IMR-90 (cell line): ENCODE measurements at places on chromosomes 7 and 10. TPM values are rescaled to one million over a fixed set of nuclear protein-coding genes. Genes with fewer than 3 reads are reported as not detected.

DNA sequence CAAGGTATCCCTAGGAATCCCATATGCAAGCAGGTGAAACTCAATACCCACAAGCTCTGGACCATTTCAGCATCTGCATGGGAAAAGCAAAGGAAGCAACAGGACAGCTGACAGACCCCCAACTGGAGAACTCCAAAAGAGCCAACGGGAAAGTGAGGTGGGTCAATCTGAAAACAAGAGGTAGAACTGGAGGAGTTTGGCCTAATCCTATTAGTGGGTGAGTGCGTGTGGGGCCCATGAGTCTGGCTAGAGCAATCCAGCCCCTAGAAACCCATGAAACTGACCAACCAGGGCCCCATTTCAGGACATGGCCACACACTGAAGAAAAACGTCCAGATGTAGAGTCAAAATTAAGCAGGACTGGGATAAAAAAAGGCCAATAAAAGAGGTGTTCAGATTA, 26.6 kb upstream of the WNT8B start:
- no peak for DNase-seq

GRCh38 chr7:75985009-75985517, 9.3 kb downstream of the TMEM120A start:
- no peak for DNase-seq

- no peak for DNase-seq
Measured at GRCh38 chr7:2864204-2864985, 20.3 kb upstream of the GNA12 start.

OGDHL gene
- under 0.01 and 0.18 TPM in 2 replicates for total RNA-seq

GRCh38 chr7:131110297-131111080, 217.2 kb upstream of the MKLN1 start:
- peak; percentile 34 for DNase-seq

GRCh38 chr7:7564323-7564780, 2.3 kb upstream of the MIOS start:
- DNase-seq = peak; percentile 76

ZNF736 gene
- 8.1 and 10.6 TPM in 2 replicates for total RNA-seq

SUGCT gene
- total RNA-seq = 5.9 and 7.5 TPM in 2 replicates

OR2A42 gene
- total RNA-seq = not detected in 2 replicates

DNA sequence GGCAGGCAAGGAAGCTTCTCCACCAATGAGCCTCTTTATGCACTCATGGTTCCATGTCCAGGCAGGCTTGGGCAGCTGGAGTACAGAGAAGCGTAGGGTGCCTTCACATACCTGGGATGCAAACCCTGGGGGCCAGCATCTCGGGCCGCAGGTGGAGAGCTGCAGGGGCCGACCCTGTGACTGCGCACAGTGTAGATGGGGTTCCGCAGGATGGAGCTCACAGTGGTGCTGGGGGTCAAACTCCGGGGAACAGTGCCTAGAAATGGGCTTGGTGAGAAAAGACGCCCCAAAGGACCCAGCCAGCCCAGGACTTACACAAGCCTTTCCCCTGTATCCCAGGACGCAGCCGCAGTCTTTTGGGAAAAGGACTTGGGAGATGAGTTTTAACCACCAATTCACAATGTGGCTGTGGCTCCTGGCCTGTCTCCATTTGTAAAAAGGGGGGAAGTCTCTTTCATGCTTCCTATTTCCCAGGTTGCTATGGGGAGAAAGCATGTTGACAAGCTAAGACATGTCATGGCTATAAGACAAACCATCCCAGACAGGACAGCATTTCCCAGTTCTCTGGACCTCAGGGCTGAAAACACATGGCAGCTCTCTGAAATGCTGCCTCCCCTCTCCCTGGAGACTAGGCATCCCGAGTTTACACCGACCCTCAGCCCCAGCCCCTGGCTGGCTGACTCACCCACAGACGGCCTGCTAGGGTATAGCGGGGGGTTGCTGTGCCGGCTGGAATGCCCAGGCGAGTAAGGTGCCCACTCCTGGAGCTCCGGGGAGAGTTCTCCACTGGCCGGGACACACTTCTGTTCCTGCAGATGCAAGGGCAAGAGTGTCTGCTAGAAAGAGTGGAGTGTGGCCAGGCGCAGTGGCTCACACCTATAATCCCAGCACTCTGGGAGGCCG, 107.1 kb downstream of the DLG5 start:
- DNase-seq = no peak

PVRIG gene
- total RNA-seq = not detected in 2 replicates

DNA sequence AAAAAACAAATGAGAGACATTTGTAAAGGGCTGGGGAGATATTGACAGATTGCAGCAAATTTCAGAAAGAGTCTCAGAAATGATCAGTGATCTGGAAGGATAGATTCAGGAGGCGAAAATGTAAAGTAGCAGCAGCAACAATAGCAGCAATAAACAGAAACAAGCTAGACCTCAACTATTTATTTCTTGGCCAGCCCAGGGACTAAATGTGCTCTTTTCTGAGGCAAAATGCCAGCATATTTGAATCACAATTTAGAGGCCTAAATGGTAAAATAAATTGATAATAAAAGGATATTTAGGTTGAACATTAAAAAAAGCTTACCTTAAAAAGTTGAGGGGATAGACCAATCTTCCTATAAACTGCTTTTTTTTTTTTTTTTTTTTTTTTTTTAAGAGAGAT, 134.6 kb upstream of the ITGB1 start:
- no peak for DNase-seq

- no peak for DNase-seq
Measured at GRCh38 chr10:20314431-20314830, 498.2 kb downstream of the PLXDC2 start.

GIMAP1 gene
- total RNA-seq = not detected in 2 replicates

DNA sequence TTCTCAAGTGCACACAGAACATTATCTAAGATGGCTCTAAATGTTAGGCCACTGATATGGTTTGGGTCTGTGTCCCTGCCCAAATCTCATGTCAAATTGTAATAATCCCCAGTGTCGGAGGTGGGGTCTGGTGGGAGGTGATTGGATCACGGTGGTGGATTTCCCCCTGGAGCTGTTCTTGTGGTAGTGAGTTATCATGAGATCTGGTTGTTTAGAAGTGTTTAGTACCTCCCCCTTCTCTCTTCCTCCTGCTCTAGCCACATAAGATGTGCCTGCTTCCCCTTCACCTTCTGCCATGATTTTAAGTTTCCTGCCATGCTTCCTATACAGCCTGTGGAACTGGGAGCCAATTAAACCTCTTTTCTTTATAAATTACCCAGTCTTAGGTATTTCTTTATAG, 11.2 kb upstream of the GSTK1 start:
- no peak for DNase-seq

GRCh38 chr7:150502519-150502918, 12.2 kb upstream of the GIMAP7 start:
- DNase-seq = no peak

- no peak for DNase-seq
Measured at GRCh38 chr7:158731761-158732160, 27.2 kb upstream of the NCAPG2 start.

NUDCD3 gene
- total RNA-seq = 58.3 and 76.0 TPM in 2 replicates

AASS gene
- 12.9 and 15.0 TPM in 2 replicates for total RNA-seq
